ENCODE measurements at places on chromosomes 16 and 17.

DNA sequence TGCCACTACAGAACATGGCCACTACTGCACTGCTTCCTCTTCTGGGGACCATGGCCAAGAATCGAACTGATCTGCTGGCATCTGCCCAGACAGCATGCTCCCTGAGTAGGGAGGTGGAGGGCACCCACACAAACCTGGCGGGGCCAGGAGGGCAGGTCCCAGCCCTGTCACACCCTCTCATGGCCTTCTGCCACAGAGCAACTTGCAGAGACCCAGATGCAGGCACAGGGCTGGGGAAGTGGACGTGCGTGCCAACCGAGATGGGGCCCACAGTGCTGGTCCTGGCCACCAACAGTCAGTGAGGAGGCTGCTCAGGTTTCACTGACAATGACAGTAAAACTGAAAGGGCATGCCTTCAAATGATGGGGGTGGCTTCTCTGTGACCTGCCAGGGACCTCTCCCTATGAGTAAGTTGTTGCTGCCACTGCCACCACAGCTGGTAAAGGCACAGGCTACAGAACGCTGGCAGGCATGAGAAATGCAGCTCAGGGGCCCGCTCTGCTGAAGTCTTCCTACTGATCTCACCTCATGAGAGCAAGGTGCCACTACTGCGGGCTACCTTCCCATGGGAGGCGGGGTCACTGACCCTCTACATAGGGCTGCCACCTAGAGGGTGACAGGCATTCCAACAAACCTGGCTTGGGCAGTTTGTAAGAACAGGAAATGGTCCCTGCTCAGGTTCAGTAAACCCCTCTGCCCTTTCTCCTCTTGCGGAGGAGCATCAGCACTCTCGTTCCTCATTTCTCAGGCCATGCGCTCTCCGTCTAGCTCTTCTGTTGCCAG is 15.5 kb downstream of the HIC1 start:
- no peak for DNase-seq

DNA sequence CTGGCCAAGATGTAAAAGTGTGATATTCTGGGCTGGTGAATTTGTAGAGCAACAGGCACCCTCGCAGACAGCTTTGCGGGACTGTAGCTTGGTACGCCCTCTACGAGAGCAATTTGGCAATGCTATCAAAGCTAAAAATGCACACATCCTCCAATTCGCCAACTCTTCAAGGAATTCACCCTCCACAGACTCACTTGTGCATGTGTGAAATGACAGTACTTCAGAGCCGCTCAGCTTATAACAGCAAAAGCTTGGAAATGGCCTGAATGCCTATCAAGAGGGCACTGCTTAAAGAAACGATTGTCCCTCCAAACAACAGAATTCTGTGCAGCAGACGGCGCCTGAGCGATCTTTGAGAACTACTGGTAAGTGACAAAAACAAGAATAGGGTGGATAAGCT is 130.8 kb downstream of the SDK2 start:
- DNase-seq, result peak; percentile 45

DNA sequence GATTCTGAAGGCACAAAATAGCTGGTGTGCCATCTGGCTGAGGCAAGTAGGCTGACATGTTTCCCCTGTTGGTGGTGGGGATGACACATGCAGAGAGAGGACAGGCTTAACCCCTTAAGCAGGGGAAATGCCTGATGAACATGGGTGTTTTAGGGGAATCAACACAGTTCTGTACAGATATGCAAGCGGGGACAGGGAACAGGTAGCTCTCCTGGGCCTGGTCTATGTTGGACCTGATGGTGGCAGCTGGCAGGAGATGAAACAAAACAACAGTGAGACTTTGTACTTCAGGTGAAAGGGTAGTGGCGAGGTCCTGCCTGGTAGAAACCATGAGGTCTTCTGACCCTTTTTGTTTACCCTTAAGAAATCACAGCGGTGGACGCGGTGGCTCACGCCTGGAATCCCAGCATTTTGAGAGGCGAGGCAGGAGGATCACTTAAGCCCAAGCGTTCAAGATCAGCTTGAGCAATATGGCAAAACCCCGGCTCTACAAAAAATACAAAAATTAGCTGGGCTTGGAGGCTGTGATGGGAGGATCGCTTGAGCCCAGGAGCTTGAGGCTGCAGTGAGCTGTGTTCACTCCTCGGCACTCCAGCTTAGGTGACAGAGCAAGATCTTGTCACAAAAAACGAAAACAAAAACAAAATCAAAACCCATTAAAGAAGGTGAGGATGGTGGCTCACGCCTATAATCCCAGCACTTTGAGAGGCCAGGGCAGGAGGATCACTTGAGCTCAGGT is 10.5 kb downstream of the OR1F1 start:
- no peak for DNase-seq

DNA sequence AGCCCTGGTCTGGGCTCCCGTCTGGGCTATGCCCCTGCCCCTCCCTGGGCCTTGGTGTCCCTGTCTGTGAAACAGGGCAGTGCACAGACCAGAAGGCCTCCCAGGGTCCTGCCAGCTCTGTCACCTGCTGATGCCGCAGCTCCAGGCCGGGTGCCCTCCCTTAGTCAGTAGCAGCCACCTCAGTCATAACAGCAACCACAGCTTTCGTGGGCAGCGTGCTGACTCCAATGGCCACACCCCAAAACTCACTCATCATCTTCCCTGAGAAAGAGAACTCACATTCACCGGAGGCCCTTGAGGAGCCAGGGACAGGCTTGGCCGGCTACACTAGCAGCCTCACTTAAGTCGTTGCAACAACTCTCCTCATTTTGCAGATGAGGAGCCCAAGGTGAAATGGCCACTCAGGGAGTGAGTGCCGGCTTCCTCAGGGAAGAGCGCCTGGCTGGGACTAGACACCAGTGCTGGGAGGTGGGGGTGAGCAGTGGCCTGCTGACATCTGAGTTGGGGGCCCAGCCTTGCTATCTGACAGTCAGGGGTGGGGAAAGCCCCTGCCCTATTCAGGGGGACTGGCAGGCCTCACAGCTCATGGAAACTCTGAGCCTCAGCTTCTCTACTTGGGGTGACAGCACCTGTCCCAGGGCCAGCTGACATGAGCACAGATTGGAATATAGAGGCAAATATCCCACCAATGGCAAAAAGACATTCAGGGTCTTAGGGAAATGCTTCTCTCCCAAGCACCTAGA is 22.6 kb downstream of the SLC5A10 start:
- DNase-seq, result no peak

- no peak for DNase-seq
Measured at GRCh38 chr16:27374221-27374803, 27.7 kb upstream of the IL21R start.

DNA sequence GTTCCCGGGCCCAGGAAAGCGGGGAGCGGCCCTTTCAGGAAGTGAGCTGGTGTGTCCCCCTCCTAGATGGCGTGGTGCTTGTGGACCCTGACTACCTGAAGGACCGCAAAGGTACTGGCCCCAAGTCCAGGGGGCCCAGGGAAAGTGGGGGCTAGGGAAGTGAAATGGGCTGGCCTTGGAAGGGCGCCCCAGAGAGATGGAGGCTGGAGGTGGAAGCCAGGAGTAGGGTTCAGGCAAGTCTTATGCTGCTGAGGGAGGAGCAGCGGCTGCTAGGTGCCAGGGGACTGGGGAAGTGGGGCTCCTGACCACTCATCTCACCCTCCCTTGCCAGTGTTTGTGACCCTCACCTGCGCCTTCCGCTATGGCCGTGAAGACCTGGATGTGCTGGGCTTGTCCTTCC is 5.6 kb downstream of the ARRB2 start:
- no peak for DNase-seq

- no peak for DNase-seq
Measured at GRCh38 chr17:45668316-45668715, 115.8 kb upstream of the CRHR1 start.

DNA sequence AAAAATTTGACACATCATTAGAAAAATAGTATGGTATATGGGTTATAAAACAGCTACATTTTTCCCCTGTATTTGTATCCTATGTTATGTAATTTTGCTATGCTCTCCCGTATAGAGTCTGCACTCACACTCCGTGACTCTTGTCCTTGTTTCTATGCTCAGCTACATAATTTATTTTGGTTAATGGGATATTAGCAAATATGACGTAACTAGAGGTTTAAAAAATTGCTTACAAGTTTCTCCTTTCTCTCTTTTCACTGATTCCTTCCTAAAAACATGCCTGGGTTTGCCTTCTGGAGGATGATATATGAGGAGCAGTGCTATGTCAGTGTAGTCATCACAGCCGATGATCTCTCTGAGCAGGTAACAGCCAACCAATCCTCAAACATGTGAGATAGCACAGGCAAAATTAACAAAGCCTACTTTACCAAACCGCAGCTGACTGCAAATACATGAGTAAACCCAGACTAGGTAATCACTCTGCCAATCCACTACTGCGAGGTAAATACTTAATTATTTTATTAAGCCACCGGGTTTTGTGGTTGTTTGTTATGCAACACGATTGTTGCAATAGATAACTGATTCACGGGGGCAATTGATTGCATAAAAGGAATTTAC is 126.9 kb downstream of the KIF2B start:
- no peak for DNase-seq

DNA sequence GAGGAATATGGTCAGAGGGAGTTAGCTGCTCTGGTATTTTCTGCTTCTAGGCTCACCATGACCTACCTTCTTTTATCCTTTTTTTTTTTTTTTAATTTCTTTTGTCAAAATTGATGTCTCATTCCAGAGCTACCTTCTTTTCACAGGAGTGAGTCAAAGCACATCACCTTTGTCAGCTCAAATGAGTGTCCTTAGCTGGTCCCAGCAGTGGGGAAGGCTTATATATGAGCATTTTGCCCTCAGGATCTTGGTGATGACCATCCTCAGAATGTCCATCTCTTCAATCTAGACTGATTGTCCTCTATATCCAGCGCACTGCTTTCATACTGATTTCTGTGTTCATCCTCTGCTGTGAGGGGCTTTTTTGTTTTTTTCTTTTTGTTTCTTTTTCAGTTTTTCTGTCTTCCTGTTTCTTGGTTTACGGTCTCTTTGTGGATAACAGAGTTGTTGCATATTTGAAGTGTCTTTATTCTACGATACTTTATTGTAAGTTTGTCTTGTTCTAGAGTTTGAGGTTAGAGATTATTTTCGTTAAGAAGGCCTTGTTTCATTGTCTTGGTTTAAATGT is 24.9 kb downstream of the CBFB start:
- no peak for DNase-seq

DNA sequence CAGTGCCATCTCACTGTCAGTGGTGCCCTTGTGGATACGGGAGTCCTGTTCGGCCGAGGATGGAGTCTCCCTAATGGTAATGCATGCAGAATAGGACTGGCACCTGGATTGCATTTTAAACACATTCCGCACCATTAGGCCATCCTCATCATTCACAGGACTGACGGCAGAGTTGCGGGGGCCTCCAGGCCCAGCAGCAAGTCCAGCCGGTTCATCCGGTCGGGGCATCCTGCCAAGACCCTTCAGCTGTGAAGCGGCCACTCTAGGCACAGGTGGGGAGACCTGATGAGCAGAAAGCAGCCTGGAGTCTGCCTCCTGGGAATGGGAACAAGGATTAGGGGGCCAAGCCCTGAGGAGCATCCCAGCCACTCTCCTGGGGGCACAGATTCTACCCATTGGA is 90.3 kb upstream of the XYLT1 start:
- DNase-seq, result no peak

DNA sequence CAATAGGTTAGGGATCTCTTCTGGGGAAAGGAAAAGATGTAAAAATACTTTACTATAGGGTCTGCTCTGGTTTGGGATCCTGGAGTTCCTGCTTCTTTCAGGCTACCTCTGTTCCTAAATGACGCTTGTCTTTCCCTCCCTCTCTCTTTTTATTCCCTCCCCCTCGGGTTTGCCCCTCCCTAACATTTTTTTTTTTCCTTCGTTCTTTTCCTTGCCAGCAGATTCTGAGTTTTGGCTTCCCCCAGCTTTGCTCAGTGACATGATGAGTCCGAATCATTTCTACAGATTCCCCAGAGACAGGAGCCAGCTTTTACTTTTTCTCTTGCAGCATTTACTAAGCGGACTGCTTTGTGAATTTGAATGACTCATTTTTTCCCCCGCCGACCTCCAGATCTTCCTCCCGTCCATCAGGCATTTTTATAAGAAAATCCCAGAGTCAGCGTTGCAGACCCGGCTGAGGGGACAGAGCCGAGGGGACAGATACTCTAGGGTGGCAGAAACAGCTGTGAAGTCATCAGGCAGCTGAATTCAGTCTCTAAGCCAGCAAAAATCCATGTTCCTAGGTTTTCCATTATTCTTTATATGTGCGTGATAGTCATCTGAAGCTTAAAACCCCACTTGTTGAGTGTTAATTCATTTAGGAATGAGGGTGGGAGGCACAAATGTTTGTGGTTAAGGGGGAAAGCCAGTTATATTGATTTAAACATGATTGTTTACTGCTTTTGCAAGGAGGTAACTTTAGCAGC is at the start of gene TMEM100:
Gene TMEM100, minus strand, starts transcription at position 123 of the 746 bp plus-strand sequence. CDS start 1,794 bp downstream, outside the sequence.
- DNase-seq, result no peak

- no peak for DNase-seq
Measured at GRCh38 chr17:8651013-8651412, 20.5 kb upstream of the MYH10 start.

DNA sequence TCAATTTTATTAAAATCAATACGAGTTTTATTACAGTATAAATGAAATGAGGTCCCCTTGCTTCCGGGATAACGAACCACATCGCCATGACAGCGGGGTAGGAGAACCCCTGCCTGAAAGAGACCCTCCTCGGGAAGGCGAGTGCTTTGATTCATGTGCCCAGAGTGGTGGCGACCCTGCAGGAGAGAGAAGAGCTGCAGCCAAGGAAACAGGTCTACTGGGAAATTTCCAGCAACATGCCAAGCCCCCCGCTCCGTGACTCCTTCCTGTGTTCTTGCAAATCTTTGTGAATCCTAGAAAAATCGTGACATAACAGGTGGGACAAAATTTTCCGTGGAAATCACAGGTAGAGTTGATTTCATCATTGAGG is 162.5 kb downstream of the WSCD1 start:
- no peak for DNase-seq

DNA sequence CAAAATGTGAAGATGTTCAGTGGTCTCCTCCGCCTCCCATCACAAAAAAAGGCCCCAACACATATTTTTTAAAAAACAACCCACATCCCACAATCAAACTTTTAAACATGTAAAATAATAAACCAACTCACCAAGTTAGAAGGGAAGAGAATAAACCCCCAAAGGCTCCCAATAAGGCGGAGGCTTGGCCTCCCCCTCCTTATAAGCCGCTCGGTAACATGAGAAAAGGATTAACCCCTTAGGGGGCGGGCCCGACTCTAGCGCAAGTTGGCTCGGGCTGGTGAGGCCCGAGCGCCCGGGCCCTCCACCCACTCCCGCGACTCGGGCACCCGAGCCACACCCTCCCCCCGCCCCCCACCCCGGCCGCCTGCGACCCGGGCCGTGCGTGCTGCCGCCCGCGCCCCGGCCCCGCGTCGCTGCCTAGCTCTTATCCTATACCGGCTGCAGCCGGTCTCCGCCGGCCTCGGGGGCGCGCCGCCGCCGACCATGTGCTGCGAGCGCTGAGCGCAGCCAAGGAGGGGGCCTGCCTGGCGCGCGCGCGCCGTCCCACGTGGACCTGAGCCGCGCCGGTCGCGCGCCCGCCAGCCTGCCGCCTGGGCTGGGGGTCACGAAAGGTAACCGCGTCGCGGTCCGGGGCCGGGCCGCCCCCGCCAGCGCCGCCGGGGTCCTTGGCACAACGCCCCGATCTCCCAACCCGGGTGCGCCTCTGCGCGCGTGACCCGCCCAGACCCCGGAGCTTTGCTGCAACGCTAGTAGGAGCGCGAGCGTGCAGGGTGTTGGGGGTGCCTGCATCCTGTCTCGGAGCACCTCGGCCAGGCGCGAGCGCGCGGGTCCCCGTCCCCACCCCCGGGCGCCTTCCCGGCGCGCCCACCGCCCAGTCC is at the start of the genes ARSG and SLC16A6:
Gene ARSG, plus strand, starts transcription at position 541 of the 881 bp plus-strand sequence. CDS start 15,999 bp downstream, outside the sequence.
Gene SLC16A6, minus strand, starts transcription at position 173 of the 881 bp plus-strand sequence. CDS start 12,807 bp downstream, outside the sequence.
- DNase-seq, result peak; percentile 91
